Right atrium auricular region (tissue), 2 donors: ENCODE measurements at places on chromosomes 1 and 21.

- no peak for DNase-seq
Observed at GRCh38 chr1:37040261-37040660, 5.9 kb upstream of the GRIK3 start.

DNA sequence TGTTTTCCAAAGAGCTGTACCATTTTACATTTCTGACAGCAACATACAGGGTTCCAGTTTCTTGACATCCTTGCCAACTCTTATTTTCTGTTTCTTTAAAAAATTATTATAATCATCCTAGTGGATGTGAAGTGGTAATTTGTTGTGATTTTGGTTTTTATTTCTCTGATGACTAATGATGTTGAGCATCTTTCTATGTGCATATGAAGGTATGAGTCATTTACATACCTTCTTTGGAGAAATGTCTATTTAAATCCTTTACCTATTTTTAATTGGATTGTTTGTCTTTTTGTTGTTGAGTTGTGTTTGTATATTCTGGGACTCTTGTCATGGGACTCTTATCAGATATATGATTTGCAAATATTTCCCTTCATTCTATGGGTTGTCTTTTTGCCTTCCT, 20.8 kb upstream of the MPC2 start:
- no peak for DNase-seq

DNA sequence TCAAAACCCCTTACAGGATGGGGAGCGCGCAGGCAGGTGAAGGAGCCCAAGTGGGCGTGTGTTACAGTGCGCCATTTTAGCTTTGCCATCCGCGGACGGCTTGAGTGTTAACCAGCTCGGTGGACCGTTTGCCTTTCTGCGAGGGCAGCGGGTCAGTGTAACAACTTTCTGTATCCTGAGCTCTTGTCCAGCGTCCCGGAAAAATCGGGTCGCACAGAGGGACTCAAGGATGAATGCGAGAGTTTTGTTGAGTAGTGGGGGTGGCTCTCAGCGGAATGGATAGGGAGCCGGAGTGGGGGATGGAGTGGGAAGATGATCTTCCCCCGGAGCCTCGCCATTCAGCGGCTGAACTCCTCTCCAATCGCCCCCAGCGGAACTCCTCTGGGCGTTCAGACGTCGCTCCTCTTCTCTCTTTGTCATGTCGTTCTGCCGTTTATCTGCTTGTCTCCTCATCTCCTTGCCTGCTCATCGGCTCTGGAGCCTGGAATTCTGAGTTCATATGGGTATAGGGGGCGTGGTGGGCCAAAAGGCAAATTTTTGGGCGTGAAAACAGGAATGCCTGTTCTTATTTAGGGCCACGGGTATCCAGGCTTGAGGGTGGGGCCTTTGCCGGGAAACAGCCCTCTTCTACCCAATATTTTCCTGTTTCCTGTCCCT, 295.4 kb downstream of the CTH start:
- no peak for DNase-seq

DNA sequence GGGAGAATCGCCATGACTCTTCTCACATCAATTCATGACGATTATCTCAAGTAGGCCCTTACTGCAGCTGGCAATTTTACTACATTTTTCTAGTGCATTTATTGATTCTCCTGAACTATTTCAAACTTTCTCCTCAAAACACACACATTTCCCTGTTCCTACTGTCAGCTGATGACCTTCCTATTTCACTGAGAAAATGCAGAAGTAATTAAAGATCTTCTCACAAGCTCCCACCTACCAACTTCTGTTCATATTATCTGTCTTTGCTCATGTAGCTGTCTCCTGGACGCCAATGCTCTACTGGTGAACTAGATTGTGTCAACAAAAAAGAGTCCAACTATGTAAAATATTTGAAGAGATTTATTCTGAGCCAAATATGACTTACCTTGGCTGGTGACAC, 36.4 kb upstream of the FASLG start:
- DNase-seq = no peak

GRCh38 chr21:46119637-46120271, 21.8 kb downstream of the COL6A2 start:
- no peak for DNase-seq

DNA sequence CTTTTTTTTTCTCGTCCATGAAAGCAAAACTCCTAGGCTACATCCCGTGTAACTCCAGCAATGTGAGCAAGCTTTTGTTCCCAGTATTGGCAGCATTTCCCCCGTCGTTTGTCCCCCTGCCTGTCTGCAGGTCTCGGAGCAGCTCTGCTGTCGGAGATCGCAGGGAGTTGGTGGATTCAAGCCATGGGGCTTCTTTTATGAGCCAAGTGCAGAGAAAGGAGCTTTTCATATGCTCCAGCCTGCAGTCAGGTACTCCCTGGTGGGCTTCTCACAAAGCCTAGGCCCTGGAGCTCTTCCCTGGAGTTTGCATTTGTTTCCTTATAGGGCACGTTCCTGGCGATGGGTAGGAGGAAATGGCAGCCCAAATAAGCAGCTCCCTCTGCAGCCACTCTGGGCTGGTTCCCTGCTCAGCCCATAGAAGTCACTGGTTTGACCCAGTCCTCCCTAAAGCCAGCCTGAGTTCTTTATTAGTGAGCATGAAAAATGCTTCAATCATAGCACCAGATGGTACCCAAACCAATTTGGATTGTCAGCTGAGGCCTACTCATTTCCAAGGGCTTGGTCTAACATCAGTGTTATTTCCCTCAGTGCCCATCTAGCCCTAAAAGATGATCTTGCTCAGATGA, 78.3 kb downstream of the NUF2 start:
- no peak for DNase-seq

- DNase-seq = peak; percentile 92
Observed at GRCh38 chr1:21963477-21964217, 13.2 kb upstream of the CELA3B start.

DNA sequence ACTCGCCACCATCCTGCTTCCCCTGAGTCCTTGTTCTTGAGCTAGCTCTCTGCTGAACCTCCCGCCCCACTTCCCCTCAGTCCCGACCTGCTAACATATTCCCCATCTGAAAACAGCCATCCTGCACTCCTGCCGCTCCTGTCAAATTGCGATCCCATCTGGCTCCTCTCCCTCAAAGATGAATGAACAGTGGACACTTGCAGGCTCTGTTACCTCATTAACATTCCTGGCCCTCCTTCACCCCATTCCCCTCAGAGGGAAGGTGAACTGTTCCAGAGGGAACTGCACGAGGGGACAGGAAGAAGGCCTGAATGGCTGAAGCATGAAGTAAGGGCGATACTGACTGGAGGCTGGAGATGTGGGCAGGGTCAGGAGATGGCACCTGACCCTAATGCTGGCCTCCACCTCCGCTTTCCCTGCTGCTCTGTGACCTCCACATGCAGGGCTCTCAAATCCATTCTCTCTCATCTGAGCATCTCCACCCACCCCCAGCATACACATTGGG, 7.4 kb upstream of the CELSR2 start:
- no peak for DNase-seq

DNA sequence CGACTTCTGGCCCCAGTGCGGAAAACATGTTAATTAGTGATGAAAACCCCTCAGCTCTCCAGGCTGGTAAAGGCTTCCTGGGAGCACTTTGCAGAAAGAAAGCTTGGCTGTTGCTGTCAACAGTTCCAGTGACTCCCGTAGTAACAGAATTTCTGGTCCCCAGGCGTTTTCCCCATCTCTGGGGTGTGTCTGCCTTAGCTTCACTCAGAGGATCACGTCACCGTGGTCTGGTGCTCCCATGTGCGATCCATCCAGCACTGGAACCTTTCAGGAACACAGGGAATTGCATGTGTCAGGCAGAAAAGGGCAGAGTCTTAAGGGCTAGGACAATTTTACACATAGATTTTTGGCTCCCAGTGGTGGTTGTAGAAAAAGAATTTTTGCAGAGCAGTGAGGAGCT, 470.4 kb upstream of the USP24 start:
- DNase-seq = no peak

DNA sequence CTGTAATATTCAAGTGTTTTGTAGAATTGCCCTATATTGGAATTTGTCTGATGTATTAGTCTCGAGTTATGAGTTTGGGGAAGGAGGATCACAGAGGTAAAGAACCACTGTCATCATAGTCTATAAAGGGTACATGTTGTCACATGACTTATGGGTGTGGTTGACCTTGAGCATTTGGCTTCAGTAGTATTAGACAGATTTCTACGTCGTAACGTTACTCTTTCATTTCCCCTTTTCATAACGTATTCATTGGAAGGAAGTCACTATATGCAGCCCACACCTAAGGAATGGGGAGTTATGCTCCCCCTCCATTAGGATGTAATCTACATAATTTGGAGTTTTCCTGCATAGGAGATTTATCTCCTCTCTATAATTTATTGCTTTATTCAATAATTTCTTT, 110.1 kb upstream of the VAV3 start:
- no peak for DNase-seq
